ENCODE measurements at places on chromosomes 1 and 21.
A peak's percentile ranks its signal among the peaks of the same experiment; 100 is the strongest.

- DNase-seq = no peak
Observed at GRCh38 chr1:161816201-161816600, 50.1 kb downstream of the ATF6 start.

GRCh38 chr1:199308349-199308846, 669.6 kb downstream of the PTPRC start:
- DNase-seq = no peak

DNA sequence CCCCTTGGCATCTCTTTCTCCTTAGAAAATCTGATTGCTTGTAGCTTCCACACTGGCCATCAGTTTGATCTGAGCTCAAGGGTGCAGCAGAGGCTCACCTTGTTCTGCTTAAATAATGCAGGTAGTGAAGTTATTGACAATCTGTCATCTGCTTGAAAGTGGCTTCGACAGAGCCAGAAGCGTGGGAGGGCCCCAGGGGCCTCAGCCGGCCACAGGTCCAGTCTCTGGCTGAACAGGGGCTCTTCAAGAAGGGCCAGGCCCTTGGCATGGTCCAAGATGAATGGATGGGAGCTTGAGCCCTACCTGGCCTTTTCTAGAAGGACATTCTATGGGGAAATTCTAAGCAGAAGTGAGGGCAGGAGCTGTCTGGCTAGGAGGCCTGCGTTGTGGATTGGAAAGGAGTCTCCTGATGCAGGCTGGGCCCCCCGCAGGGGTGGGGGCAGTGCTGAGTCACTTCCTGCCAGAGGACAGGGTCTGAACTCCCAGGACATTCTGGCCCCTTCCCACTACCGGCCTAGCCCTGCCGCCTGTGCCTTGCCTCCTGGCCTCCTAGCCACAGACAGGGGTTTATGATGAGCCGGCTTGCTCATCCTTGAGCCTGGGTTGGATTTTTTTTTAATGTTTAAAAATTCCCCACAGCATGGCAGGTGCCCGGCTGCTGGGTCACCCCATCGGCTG, 162.3 kb upstream of the VAMP3 start:
- no peak for DNase-seq

DNA sequence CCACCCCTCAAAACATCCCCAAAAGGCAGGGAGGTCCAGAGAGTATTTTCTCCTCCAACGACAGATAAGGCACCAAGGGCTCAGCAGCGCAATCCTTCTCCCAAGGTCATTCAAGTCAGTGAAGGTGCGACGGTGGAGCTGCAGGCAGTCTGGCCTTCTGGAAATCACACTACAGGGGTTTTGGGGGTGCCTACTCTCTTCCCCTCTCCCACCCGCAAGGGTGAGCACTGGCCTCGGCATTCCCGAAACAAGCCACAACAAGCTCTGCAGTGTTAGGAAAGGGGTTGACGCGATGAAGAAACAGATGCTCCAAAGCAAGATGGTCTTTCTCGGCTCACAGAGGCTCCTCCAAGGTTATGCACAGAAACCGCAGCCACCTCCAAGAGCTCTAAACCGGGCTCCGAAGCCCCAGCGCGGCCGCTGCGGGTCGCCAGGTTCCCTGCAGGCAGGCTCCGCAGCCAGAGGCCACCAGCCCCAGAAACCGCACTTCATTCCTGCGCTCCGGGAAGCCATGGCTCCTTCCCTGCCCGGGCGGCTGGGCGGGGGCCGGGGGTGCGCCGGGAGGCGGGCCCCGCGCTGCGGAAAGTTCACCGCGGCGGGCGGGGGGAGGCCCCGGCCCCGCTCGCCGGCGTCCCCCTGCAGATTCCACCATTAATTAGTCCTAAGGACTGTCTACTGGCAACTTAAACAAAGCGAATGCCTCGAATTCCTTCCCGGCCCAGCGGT, 1.1 kb downstream of the LUZP1 start:
- DNase-seq = peak; percentile 42

DNA sequence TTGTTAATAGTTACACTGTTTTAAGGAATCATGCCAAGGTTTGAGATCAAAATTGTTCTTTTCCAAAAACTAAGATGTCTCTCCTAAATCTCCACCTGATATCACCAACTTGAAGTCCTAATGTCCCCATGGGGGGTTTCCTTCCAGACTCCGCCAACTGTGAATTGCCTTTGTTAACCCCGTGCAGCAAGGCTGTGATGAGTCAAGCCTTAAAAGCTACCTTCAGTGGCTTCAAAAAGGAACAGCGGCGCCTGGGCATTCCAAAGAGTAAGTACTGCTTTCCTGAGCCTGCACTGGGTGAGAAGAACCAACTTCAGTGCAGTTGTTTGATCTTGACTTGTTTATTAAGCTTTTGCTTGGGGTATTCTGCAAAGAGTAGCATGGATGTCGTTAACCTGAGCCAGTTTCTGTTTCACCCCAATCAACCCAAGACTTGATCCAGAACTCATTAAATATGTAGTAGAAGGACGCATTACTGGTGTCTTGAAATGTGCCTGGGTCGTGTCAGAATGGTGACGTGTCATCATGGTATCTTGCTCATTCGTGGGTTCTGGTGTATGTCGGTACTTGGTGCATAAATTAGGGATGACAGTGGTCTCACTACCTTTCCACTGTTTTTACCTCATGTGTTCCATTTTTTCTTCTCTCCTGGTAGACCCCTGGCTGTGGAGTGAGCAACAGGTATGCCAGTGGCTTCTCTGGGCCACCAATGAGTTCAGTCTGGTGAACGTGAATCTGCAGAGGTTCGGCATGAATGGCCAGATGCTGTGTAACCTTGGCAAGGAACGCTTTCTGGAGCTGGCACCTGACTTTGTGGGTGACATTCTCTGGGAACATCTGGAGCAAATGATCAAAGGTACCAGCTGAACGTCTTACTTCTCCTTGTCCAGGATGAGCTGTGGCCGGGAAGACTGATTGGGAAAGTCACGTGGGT, 8.7 kb downstream of the ETS2 start:
- DNase-seq = no peak

DNA sequence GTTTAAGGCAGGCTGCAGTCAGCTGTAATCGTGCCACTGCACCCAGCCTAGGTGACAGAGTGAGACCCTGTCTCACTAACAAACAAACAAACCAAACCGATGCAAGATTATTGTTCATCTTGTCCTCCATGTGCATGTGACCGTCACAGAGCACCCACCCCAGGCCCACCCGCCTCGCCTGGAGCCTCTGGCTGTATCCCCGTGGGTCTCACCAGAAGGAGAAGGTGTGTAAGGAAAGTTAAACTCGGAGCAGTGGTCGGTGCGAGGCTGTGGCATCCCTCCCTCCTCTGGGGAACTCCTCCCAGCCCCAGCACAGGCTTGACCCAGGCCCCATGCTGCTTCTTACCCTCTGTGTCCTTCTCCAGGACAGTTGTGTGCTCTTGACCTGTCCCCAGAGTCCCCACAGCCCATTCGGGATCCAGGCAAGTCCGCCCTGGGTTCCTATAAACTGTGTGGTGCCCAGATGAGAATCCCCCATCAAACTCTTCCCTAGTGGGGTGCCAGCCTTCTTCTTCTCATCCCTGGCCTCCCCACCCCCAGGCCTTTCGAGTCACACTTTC, 318.4 kb downstream of the AJAP1 start:
- DNase-seq = no peak

GRCh38 chr1:201424146-201424545, 2.6 kb upstream of the TNNI1 start:
- DNase-seq = no peak

DNA sequence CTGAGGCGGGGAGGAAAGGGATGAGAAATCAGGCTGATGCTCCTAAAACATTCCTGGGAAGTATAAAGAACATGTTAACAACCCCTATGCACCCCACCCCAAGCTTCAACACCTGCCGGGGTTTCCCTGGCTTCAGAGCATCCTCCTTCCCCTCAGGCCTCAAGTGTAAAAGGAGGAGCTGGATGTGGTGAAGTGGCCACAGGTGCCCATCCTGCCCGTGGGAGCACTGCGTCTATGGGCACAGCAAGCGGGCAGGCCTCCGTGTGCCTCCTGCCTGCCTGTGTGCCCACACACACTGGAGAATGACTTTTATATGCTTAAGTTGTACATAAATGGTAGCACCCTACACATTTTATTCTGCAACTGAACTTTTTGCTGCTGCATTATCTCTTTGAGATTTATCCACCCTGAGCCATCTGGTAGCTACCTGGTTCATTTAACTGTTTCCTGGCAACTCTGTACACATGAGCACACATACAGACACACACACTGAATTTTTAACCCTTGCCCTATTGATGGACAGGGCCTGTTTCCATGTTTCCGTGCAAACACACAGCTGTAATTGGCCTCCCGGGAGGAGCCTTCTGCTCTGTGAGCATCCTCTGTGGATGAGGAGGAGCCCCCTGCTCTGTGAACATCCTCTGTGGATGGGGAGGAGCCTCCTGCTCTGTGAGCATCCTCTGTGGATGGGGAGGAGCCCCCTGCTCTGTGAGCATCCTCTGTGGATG, 13.4 kb upstream of the FTCD start:
- no peak for DNase-seq

DNA sequence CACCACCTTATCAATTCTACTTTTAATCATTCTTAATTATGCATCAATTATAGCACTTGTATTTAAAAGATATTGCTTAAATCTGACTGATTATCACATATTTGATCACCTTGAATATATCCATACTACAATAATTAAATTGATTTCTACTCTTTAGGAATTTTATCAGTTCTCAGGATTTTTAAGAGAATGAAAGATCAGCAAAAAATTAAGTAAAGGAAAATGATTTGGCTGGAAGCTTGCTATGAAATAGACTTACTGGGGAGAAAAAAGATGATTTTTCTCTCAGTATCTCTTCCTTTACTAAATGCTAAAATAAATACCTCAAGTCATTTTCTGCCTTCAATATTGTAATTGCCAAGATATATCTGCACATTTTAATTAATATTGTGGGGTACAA, 848.6 kb downstream of the LTN1 start:
- DNase-seq = no peak

DNA sequence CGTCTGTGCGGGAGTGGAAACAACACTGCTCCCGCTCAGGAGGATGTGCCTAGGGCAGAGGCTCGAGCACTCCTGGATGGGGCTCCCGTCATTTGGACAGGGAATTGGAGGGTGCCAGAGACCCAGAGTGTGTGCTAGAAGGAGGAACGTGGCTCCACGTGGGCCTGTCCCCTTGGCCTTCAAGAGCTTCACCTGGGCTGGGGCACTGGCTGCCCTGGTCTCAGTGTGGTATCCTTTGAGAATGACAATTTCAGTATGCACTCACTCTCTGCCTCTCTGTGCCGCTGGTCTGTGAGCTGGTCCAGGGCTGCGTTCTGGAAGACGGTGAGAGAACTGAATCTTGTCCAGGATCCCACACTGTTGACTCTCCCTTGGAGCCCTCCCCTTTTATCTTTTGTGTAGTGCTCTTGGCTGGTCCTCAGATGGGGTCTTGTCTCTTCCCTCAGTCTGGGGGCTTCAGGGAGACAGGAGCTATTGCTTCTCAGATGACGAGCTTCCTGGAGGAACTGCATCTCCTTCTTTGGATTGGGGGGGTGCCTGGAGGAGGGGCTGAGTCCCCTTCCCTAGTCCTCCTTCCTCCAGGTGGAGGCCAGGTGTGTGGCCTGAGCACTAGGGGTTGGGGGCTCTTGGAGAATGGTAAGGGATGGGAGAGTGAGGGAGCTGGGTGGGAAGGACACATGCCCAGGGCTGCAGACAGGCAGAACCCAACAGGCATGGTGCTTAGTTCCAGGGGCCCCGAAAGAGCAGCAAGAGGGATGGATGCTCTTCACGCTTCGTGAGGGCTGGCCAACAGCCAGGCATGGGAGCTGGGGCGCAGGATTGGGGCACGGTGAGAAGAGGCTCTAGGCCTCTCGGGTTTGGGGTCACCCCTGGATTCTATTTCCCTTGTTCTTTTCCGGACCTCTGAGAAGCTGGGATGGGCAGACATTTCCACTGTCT, 14.8 kb upstream of the ETV3L start:
- no peak for DNase-seq

DNA sequence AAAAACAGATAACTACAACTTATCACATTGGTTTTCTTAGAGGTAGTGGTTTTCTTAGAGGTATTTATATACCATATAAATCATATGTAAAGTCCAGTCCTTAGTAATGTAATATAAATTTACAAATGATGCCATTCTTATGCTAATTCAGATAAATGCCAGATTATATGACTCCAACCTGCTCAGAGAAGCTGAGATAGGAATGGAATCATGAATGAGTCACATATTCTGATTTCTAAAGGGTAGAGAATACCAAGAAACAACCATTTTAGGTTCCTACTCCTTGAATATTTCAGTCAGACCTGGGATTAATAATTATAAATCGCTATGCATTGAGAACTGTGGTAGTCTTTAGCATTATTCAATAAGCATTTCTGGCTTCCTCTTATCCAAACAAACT, 760.1 kb upstream of the NEGR1 start:
- DNase-seq = no peak

DNA sequence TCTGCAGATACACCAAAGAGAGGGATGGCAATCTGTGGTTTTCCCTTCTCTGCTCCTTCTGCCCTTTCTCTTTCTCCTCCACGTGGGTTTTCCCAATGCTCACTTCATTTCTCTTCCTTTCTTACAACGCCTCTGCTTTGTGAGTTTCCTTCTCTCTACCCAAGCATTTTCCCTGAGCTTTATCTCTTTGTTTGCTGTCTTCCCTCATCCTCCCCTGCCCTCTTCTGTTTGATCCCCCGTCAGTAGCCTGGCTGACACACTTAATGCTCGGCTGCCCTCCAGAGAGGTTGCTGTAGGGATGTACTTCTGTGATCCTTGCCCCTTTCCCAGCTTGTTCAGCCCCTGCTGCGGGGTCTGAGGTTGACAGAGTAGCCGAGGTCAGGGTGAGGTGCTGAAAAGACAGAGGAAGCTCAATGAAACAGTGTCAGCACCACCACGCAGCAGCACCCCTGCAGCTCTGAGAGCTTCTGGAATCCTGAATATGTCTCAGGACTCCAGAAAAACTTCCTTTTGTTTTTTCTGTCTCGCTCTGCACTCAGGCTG, 6.0 kb downstream of the EDARADD start:
- no peak for DNase-seq

DNA sequence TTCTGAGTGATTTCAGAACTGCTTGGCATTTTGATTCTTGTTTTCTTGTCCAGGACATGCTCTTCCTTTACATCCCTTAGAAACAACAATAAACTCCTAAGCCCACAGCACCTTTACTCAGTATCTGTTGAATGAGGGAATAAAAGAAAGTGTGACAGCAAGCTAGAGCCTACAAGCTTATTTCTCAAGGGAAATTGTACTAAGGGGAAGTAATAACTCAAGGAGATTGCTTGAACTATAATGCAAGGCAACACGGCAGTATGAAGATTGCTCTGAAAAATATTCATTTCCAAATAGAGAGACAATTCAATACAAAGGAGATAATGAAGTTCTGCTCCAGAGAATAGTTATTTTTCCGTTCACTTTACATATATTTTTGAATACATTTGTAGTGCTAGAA, 6.5 kb downstream of the OR6P1 start:
- DNase-seq = no peak

GRCh38 chr21:44477131-44477530, 21.8 kb downstream of the LRRC3 start:
- DNase-seq = no peak

GRCh38 chr1:94276988-94277434, 39.6 kb upstream of the ARHGAP29 start:
- DNase-seq = no peak

GRCh38 chr1:47460040-47460439, 22.2 kb downstream of the FOXD2 start:
- no peak for DNase-seq

Data from substantia nigra (tissue), 51 donors.